Activated CD8-positive, alpha-beta memory T cell treated with anti-CD3 and anti-CD28 coated beads for 4 hours (primary cell): ENCODE measurements at places on chromosomes 1 and 21.
A peak's percentile ranks its signal among the peaks of the same experiment; 100 is the strongest.

DNA sequence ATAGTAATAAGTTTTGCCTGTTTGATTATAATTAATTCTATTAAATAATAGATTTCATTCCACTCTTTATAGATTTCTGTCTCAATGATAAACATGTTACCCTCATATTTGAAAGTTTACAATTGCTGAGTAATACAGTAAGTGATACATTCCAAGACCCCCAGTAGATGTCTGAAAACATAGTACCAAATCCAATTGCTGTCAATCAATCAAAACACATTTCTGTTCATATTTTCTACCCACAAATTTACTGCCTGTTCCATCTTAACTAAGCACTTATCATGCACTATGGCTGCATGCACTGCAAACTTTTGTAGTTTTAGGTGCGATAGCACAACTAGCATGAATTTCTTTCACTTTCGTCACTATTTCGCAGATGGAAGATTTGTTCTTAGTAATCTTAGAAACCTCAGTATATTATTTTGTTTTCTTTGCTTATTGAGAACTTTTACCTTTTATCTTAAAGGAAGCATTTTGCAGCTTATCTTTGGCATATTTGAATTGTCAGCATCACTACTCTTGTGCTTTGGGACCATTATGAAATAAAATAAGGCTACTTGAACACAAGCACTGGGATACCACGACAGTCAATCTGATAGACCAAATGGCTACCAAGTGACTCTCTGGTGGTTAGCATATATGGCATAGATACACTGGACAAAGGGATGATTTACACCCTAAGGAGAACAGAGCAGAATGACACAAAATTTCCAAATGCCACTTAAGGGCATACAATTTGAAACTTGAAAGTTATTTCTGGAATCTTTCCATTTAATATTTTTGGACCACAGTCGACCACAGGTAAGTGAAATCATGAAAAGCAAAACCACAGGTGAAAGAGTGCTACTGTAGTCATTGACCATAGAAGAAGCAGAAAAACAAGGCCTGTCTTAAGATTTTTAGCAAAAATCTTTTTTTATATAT lies 67.6 kb downstream of the RGS13 start:
- DNase-seq, result no peak

- peak; percentile 59 for DNase-seq
Measured at GRCh38 chr1:44786138-44786840, 1.7 kb downstream of the BEST4 start.

DNA sequence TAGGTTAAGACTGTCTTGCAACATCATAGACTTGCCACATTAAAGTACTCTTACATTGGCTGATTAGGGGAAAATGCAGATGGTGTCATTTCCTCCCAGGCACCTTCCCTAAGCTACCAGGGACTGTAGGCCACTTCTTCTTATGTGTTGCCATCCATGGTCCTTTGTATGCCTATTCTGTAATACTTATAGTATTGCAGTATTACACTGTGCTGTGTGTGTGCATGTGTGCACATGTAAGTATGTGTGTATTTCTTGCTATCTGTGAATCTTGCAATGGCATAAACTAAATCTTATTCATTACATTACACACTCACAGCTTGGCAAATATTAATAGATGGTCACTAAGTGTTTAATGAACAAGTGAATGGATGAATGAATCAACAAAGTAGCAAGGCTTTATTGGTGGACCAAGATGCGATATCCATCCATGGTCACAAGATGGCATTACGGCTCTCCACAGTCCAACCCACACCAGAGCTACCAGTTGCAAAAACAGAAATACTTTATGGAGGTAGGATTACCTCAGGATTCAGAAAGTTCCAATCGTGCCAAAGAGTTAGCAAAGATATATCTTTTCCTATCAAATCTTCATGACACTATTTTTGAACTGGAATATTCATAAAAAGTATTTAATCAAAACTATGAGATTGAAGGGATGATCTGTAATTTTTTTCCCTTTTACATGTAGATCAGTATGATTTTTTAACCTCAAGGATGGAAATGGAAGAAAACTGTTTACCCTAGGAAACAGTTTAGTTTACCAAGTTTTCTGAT lies 160.2 kb downstream of the DENND1B start:
- DNase-seq, result no peak

DNA sequence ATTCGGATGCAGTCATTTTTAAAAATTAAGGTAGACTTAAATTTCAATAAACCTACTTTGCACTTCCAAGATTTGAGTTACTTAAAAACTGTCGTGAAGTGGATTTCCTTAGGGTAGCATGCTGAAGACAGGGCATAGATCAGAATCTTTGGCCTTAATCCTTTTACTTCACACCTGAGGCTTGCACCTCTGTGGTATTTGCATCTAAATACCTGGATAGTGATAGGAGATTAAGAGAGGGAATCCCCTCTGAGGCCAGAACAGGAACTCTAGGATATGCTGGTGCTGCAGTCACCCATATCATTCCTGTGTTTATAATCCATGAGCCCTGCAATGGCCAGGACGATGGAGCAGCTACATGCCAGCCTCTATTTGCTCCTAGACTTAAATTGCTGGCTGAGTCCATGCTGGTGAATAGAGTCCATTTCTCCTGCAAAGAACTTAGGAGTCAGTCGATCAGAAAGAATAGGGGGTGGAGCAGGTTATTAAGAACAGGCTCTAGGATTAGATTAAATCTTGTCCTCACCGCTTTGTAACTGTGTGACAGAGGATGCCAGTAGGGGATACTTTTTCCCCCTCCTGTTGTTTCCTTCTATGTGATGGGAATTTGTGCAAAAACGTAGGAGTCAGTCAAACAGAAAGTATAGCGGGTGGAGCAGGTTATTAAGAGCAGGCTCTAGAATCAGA lies 333.6 kb downstream of the DUSP10 start:
- no peak for DNase-seq

GRCh38 chr1:66313429-66313828 lies 220.5 kb upstream of the SGIP1 start:
- DNase-seq, result no peak

- no peak for DNase-seq
Measured at GRCh38 chr1:246632281-246633168, 66.3 kb downstream of the CNST start.

- no peak for DNase-seq
Measured at GRCh38 chr1:231836227-231836893, 209.8 kb downstream of the DISC1 start.

- DNase-seq, result no peak
Measured at GRCh38 chr1:5632814-5633213, 359.4 kb downstream of the NPHP4 start.

GRCh38 chr21:41763398-41763931 lies 3.4 kb downstream of the RIPK4 start:
- DNase-seq, result no peak

- DNase-seq, result no peak
Measured at GRCh38 chr1:58576325-58576726, 726 bp downstream of the TACSTD2 start.

DNA sequence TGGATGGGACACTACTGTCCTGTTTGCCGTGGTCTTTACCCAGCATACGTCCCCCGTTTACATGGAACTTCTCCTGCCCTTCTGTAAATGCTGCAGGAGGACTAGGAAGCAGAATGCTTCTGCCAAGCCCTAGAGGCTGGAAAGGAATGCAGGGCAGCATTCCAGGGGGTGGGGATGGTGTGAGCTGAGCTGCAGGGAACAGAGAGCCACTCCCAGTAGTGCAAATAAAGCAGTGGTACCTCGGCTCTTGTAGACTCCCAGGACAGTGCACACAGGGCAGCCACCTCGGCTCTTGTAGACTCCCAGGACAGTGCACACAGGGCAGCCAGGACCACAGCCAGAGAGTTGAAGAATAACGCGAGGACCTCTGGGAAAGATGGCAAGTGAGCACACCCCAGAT lies 35.4 kb downstream of the PTPRU start:
- DNase-seq, result no peak

GRCh38 chr1:56517404-56518130 lies 61.8 kb downstream of the PLPP3 start:
- DNase-seq, result no peak

GRCh38 chr1:46622344-46622743 lies 5.7 kb upstream of the MOB3C start:
- no peak for DNase-seq

- no peak for DNase-seq
Measured at GRCh38 chr1:166040202-166040997, 126.4 kb downstream of the FAM78B start.

DNA sequence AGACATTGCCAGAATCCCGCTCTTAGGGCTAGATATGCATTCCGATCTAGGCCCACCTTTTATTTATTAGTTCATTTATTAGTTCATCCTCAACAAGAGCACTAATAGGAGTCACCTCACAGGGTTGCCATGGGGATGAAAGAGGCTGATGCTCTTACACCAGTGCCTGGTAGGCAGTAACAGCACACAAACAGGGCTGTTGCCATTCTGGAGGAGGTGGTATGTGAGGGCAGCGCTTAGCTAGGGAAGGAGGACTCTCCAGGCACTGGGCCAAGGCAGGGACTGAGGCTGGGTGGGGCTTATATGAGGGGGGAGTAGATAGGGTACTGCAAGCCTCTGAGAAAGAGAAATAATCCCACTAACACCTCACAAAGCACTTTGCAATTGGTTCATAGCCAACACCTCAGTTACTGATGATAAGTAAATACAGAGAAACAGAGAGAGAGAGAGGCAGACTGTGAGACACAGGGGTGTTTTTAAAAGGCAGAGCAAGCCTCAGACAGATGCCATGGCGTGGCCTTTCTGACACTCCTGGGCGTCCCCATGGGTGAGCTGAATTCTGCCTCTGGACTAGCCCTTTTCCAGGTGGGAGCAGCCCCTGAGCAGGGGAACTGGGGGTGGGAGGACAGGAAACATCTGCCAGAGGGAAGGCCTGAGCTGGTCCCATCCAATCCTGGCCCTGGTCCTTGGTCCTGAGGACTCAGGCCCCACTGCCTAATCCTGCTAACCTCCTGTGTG lies 5.9 kb downstream of the FCGR2A start:
- no peak for DNase-seq

DNA sequence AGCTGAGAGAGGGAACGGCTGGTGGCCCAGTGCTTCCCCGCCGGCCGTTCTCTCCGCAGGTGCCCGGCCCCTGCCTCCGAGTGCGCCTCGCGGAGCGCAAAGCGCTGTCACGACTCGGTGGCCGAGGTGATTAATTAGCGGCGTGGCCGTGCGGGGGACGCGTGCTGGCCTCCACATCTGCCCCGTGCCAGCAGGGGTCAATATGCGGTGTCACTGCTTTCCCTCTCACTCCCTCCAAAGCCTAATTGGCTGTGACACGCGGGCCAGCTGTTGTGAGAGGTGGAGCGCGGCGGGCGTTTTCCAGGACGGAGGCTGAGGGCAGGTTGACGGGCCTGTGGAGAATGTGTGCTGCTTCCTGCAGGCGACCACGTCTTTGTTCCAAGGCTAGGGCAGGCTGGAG lies 239.0 kb downstream of the LMX1A start:
- DNase-seq, result no peak

DNA sequence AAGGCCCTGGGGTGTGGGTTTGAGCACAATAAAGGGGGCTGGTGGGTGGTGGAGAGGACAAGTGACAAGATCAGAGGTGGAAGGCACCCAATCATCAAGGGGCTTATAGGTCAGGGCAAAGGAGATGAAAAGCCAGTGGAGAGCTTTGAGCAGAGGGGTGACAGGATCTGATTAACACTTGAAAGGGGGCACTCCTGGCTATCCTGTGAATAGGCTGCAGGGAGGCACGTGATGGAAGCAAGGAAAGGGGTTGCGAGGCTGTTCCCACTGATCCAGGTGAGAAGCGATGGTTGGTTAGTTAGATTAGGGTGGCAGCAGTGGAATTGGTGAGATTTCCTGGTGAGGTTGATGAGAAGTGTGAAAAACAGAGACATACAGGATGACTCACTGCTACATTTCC lies 80.6 kb downstream of the WLS start:
- DNase-seq, result no peak

GRCh38 chr1:42311138-42311537 lies 23.9 kb downstream of the FOXJ3 start:
- DNase-seq, result no peak

GRCh38 chr1:151989211-151989862 lies 4.3 kb downstream of the S100A10 start:
- DNase-seq, result no peak

DNA sequence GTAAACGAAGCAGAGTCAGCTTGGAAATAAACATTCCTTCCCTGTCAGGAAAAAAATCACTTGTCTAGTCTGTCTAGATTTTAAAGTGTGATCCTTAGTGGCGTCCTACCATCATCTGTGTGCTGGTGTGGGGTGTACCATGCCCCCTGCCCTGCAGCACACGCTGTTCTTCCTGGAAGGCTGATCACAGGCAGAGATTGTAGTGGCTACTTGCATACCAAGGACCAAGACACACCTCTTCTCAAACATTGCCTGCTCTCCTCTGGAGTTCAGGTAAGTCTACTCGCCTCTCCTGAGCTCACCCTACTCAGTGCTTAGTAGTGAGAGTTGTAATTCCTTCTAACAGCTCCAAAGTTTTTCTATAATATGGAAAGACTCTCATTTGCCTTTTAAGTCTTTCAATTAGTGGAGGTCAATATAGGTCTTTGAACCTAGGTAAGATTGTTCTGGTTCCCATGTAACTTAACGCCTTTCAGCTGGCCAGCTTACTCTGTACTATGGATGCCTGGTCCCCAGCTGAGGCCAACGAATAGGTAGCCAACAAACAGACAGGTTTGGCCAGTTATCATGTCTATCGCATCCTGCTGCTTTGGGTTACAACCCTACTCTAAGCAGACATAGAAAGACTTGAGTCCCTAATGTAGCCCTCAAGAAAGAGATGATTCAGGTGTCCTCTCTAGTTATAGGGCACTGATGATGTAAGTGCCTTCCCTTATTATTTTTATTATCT lies 55.4 kb downstream of the XCL1 start:
- DNase-seq, result no peak

- DNase-seq, result no peak
Measured at GRCh38 chr1:214476229-214476985, 75.0 kb downstream of the PTPN14 start.

GRCh38 chr1:41638086-41639024 lies 153.9 kb upstream of the EDN2 start:
- no peak for DNase-seq

- no peak for DNase-seq
Measured at GRCh38 chr21:34743831-34744230, 75.0 kb downstream of the CLIC6 start.

DNA sequence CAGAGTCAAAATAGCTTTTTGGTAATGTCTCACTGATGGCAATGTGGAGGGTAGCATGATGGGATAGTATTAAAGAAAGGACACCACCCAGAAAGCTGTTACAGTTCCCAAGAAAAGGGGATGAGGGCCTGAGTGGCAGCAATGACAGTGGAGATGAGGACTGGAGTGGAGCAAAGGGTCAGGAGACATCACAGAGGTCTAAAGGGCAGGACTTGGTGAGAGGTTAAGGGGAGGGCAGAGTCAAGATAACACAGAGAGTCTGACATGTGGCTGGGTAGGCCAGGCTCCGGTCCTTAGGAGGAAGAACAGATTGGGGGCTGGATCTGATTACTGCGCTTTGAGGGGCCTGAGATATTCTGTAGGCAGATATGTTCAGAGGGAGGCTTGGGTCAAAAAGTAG lies 19.3 kb downstream of the ELF3 start:
- no peak for DNase-seq

GRCh38 chr1:81880781-81881180 lies 80.0 kb downstream of the ADGRL2 start:
- DNase-seq, result no peak

GRCh38 chr1:33724348-33724747 lies 139.5 kb upstream of the HMGB4 start:
- no peak for DNase-seq

GRCh38 chr1:48540587-48540986 lies 68.6 kb upstream of the SPATA6 start:
- no peak for DNase-seq
